HEK293T (cell line): ENCODE measurements at places on chromosomes 16 and 17.
A peak's percentile ranks its signal among the peaks of the same experiment; 100 is the strongest.

- DNase-seq = no peak
Measured at GRCh38 chr16:87445486-87445885, 47.3 kb downstream of the ZCCHC14 start.

- no peak for DNase-seq
Measured at GRCh38 chr17:42153919-42154742, 658 bp downstream of the RAB5C start.

- peak; percentile 45 for DNase-seq
Measured at GRCh38 chr17:77322514-77323412, 182.0 kb downstream of the SEC14L1 start.

DNA sequence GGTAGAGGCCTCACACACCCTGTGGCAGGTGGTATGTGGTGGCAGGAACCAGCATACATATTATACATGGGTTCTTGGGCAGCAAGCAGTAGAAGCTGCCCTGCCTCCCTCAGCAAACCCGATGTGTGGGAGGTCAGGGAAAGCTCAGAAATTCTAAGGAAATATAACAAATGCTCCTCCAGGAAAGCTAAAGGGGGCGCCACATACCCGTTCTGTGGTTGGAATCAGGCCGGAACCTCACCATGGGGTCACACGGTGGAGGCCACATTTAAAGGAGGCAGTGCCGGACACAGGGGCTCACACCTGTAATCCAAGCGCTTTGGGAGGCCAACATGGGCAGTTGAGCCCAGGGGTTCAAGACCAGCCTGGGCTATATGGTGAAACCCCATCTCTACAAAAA is 12.4 kb upstream of the KATNB1 start:
- peak; percentile 42 for DNase-seq

DNA sequence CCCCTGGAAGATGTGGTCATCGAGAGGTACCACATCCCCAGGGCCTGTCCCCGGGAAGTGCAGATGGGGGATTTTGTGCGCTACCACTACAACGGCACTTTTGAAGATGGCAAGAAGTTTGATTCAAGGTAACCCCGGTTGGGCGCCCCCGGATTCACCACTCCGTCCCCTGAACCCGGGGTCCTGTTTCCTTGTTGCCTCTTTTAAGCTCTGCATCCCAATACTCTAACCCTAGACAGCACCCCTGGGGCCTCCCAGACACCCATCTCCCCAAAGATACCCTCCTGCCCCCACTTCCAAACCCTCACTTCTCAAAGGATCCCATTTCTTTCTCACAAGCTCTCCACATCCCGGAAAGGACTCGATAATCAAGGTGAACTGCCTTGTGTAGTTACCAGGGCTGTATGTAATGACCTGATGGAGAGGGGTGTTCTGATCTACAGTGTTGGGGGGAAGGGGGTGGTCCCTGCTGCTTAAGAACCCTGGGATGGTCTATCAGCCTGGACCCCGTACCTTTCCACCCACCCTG is 412 bp downstream of the FKBP10 start:
- DNase-seq = no peak

DNA sequence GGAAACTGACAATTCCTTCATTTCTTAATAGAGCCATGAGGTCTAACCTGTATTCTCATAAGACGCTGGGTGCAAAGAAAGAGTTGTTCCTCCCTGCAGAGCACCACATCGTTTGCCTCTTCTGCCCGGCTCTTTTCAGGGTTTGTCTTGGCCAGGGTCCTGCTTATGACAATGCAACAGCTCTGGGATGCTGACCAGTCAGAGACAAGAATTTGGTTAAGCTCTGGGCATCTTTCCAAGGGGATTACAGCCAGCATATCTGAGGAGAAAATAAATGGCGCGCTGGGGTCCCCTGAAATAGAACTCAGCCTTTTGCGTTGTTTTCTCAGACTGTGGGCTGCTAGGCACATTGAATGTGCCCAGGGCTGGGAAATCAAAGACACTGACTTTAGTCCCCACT is 128.6 kb downstream of the SHISA6 start:
- DNase-seq = no peak

- DNase-seq = no peak
Measured at GRCh38 chr17:83064021-83064731, 15.2 kb upstream of the METRNL start.

DNA sequence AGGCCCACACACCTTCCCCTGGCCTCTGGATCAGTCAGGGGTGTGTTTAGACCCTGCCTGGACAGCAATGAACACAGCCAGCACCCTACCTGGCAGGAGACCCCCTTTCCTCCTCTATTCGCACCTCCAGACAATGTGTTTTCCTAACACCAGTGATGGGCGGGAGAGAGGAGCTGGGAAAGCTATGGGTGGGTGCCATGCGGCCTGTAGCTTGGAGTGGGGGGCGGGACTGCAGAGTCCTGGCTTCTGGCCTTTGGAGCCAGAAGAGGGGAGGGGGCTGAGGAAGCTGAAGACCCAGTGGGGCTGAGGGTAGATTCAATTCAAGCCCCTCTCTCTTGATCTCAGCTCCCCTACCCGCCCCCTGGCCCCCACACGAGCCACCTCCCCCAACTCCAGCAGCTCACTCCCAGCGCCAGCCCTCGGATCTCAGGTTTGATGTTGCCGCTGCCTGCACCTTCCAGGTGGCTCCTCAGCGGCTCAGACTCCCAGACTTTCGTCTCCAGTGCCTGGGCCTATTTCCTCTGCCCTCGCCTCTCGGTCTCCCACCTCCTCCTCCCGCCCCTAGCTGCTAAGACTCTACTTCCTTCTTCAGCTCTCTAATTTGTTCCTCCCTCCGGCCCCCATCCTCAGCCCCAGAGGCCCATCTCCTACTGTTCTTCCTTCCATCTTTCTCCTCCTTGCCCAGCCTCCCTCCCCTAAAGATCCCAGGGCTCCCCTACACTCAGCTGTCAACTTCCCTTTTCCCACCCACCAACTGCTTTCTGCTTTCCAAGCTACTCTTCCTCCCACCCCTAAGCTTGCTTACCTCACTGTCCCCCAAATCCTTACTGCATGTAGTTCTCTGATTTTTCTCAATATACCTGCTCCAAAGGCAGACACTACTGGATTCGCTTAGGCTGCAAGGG is 6.8 kb upstream of the SP6 start:
- no peak for DNase-seq

DNA sequence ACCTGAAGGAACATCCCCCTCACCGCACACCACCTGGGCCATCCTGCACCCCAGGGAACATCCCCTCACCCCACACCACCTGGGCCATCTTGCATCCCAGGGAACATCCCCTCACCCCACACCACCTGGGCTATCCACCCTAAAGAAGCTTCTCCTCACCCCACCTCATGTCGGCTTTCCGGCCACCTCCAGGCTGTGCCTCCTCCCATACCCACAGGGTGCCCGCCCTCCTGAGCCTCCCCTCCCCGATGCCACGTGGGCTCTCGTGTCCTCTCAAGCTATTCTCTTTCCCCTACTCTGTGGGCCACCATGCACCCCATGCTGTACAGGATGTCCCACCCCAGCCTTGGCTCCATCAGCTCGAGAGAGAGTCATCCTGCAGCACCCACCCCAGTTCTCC is 18.0 kb downstream of the MYLK3 start:
- DNase-seq = no peak

DNA sequence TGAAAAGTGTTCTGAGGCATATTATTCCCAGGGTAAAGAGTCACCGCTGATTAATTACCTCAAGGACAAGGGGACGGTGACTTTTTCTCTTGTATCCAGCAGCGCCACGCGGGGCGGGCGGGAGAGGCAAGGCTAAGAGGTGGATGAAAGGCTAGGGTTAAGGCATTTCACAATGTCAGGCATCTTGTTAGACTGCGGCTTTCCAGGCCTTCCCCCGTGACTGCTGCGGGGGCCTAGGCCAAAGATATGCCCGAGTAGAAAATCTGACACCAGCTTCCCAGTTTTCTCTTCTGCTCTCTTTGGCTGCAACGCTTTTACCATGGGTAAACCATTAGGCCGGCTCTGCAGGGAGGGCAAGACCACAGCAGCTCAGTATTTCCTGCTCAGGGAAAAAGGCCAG is 698.2 kb downstream of the MAF start:
- no peak for DNase-seq

DNA sequence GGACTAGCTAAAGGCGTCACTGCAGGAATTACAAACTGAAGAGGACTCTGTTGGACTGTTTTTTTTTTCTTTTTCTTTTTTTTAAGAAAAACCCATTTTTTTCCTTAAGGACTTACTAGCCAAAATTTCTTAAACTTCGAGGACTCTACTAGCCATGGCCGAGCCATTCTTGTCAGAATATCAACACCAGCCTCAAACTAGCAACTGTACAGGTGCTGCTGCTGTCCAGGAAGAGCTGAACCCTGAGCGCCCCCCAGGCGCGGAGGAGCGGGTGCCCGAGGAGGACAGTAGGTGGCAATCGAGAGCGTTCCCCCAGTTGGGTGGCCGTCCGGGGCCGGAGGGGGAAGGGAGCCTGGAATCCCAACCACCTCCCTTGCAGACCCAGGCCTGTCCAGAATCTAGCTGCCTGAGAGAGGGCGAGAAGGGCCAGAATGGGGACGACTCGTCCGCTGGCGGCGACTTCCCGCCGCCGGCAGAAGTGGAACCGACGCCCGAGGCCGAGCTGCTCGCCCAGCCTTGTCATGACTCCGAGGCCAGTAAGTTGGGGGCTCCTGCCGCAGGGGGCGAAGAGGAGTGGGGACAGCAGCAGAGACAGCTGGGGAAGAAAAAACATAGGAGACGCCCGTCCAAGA is 878 bp downstream of the HEXIM1 start:
- peak; percentile 66 for DNase-seq

GRCh38 chr17:79850571-79851460 is 11.6 kb upstream of the CBX4 start:
- DNase-seq = no peak

DNA sequence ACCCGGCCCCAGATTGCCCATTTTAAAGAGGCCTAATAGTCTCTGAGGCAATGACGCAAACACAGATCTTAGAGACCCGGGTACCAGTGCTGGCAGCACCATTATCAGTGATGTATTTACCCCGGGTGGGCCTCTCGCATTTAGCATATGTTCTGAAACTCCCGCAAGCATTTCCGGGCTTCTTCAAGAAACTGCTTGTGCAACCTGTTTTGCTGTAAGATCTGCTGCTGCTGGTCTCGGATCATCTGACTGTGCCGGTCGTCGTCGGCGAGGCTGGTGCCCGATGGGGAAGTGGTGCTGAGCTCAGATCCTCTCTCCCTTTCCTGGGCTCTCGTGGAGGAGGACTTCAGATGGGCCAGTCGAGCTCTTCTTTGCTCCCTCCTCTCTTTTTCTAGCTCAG is 12.5 kb downstream of the CEP295NL start:
- DNase-seq = no peak

DNA sequence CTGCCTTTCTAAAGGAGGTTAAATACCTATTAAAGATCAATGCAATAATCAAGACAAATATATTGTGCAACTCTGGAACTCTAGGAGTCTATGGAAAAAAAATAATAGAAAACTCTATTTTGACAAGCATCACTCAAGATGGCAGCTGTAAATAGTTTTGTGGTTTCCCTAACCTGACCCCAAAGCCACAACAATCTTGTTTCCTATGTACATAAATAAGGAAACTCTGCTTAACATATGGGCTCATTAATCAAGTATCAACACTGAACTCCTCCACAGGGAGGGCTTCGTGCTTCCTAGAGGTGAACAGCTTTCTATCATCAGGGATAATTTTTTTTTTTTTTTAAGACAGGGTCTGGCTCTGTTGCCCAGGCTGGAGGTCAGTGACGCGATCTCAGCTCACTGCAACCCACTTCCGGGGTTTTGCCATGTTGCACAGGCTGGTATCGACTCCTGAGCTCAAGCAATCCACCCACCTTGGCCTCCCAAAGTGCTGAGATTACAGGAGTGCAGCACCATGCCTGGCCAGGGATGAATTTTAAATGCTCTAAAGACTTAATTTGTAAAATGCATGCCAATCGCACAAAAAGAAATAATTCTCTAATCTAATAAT is 42.5 kb downstream of the ARHGAP17 start:
- no peak for DNase-seq

- peak; percentile 69 for DNase-seq
Measured at GRCh38 chr16:14289692-14290340, 218.7 kb downstream of the MRTFB start.

- DNase-seq = no peak
Measured at GRCh38 chr17:11622492-11622891, 24.2 kb downstream of the DNAH9 start.

GRCh38 chr16:57994778-57995177 is 5.7 kb downstream of the ZNF319 start:
- DNase-seq = peak; percentile 62

DNA sequence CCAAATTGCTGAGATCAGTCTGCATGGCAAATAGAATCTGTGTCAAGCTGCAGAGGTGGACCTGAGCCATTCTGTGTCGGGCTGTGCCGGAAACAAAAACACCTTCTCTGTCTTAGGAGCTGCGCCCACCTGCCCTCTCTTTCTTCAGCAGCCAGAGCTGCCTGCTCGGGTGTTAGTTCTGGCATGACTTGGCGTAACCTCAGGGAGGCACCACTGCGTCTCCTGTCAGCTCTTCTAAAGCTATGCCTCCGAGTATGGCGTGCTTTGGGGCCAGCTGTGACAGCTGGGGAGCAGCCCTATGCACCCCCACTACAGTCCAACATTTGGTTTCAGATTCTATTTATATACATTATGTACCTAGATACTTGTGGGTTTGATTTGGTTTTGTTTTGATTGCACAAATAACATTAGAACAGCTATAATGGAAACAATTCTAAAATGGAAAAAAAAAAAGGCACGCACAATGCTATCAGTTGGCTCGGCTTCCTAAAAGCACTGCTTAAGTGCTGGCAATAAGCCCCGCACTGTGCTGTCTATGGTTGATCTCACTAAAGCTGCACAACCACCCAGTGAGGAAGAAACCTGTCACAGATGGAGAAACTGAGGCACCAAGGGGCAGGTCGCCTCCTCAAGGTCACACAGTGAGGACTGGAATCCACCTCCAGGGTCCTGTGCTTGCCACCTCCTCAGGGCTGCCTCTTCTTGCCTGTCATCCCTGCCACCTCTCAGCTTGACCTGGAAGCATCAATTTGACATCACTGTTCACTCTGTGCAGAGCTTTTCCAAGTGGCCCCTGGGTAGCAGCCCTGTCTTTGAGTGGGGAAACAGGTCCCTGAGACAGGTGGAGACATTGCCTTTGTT is 18.7 kb upstream of the ADGRG1 start:
- DNase-seq = no peak

GRCh38 chr16:68772871-68773270 is 35.8 kb downstream of the CDH1 start:
- no peak for DNase-seq

DNA sequence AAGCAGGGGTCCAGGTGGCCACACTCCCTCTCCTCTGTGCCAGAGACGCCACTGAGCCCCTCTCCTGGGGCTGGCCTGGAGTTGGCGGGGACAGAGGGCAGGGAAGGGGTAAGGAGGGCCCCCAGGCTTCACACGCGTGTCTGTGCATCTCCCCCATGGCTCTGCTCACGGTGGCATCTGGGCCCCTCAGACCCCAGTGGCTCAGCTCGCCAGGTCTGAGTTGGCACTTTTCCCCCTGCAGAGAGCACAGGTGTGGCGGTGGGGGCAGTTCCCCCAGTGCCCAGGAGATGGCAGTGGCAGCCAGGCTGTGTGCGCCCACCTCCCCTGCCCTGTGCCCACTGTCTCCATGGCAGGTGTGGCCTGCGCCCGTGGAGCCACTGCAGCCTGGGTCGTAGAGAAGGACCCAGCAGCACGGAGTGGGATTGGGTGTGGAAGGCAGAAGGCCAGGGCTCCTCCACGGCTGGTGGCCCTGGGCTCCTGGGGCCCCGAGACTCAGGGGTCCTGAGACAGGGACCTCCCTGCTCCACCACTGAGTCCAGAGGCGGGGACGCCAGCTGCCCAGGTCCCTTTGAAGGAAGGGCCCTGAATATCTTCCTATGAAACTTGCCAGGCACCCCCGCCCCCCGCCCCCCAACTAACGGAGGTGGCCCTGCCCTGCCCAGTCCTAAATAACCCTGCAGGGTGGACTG is 4.3 kb upstream of the APRT start:
- no peak for DNase-seq

- no peak for DNase-seq
Measured at GRCh38 chr17:866568-867103, 84.5 kb downstream of the MRM3 start.
